Breast epithelium (tissue), 4 donors: ENCODE measurements at places on chromosomes 2 and 18. TPM values are rescaled to one million over a fixed set of nuclear protein-coding genes. Genes with fewer than 3 reads are reported as not detected.
A peak's percentile ranks its signal among the peaks of the same experiment; 100 is the strongest.

GRCh38 chr18:11733031-11733430 is 44.0 kb downstream of the GNAL start:
- no peaks in the 10 kb centered on the region for H3K27me3 ChIP-seq
- DNase-seq: peak; percentile 78
- no peaks in the 10 kb centered on the region for H3K36me3 ChIP-seq
- H3K4me3 ChIP-seq: peak overlapping the region; percentile 39
- H3K27ac ChIP-seq: no peak overlapping the region
- H3K4me1 ChIP-seq: no peaks in the 10 kb centered on the region

MC2R gene
- total RNA-seq: not detected

- H3K27me3 ChIP-seq: no peaks in the 10 kb centered on the region
- no peak overlapping the region for H3K27ac ChIP-seq
- H3K36me3 ChIP-seq: no peaks in the 10 kb centered on the region
- H3K4me1 ChIP-seq: no peaks in the 10 kb centered on the region
These were observed 56.2 kb upstream of the ATP8B1 start for GRCh38 chr18:57859314-57859713.

DNA sequence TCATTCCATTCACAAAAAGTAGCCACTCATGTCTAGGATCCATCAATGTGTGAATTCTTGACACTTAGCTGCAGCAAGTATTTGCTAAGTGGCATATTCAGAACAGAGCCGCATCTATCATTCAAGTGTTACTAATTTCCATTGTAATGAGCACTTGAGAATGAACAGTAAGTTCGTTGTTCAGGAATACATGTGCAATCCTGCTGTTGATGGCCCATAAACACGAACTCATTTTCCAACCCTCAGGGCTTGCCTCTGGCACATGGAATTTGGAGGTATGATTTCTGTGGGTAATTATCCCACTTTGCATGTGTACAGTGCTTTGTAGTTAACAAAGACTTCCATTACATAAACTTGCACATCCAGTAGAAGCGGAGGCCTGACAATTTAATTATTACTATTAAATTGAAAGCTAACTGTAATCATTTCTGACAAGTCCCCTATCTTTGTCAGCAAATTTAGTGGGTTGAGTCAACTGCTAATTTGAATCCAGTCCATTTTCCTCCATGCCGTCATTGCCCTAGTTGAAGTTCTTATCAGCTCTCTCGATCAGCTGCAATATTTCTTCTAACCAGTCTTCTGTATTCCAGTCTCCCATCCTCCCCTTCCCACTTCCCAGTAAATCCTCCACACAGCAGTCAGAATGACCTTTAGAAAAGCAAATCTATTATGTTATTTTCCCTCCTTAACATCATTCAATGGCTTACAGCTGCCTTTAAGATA is 116.0 kb upstream of the AQP4 start:
- no peaks in the 10 kb centered on the region for H3K27me3 ChIP-seq
- H3K4me3 ChIP-seq: no peak overlapping the region

GRCh38 chr2:239316562-239317465 is 84.0 kb downstream of the HDAC4 start:
- H3K27ac ChIP-seq: peak overlapping the region; percentile 68
- DNase-seq: peak; percentile 52
- H3K36me3 ChIP-seq: no peaks in the 10 kb centered on the region
- no peaks in the 10 kb centered on the region for H3K4me1 ChIP-seq

MC4R gene
- total RNA-seq: not detected

LRRC30 gene
- total RNA-seq: not detected

DNA sequence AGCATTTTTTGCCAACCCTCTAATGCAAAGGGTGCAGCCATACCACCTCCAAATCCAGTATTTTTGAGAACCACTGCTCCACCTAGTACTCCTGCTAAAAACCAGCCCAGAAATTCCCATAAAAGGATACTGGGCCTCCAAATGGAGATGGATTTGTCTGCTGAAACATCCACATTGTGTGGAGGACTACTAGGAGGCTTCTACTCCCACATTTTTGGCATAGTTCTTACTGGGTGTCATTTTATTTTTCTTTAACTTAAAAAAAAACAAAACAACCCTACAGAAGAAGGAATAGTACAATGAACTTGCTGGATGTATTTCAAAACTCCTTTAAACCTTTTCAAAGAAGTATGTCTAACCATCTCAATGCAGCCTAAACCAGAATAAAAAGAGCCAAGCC is 219.2 kb downstream of the SRBD1 start:
- DNase-seq: no peak
- no peaks in the 10 kb centered on the region for H3K36me3 ChIP-seq
- H3K27ac ChIP-seq: no peak overlapping the region
- no peaks in the 10 kb centered on the region for H3K4me1 ChIP-seq
- H3K4me3 ChIP-seq: no peak overlapping the region
- H3K27me3 ChIP-seq: no peaks in the 10 kb centered on the region

DNA sequence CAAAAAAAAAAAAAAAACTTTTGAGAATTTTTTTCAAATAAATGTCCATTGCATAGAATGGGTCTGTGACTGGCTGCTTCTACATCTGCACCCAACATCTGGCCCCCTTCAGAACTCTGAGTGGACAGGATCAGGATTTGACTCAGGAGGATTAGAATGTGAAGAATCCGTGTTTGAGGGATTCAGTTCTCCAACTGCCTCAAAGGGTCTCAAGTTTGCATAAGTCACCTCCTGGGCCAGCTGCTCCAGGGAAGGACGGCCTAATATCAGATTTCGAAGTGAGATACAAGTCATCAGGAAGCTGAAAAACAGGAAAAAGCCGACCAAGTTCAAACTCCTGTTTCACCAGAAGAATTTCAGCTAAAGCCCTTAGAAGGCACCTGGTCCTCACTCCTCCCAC is 10.9 kb downstream of the MAT2A start:
- no peaks in the 10 kb centered on the region for H3K4me1 ChIP-seq
- H3K4me3 ChIP-seq: no peak overlapping the region
- peak overlapping the region; percentile 75 for H3K27ac ChIP-seq
- DNase-seq: no peak
- no peaks in the 10 kb centered on the region for H3K36me3 ChIP-seq

DNA sequence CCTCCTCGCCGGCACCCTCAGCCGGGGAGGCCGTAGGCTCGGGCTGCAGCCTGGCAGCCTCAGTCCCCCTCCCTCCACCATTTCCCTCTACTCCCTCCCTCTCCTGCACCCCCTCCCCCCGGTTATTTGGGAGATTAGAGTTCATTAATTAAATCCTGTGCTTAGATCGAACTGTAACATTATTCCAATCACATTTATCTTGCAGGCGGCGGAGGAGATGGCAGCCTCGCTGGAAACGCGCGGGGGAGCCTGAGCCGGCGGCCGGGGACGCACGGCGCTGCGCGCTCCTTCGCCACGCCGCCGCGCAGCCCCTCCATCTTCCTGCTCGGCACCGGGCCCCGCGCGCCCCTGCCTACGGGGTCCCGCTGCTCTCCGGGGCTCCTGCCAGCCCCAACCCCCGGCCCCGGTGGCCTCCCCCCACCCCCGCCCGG is at the start of gene ST8SIA3:
TSS of gene ST8SIA3 (plus strand) at position 287 of the 431 bp plus-strand sequence. CDS start 290 bp downstream, outside the sequence.
- peaks cover 53% of the 10 kb centered on the region for H3K27me3 ChIP-seq
- no peaks in the 10 kb centered on the region for H3K4me1 ChIP-seq
- H3K27ac ChIP-seq: no peak within 1 kb of the TSS
- no peak for DNase-seq

DUSP2 gene
- 12.8 TPM for total RNA-seq

DNA sequence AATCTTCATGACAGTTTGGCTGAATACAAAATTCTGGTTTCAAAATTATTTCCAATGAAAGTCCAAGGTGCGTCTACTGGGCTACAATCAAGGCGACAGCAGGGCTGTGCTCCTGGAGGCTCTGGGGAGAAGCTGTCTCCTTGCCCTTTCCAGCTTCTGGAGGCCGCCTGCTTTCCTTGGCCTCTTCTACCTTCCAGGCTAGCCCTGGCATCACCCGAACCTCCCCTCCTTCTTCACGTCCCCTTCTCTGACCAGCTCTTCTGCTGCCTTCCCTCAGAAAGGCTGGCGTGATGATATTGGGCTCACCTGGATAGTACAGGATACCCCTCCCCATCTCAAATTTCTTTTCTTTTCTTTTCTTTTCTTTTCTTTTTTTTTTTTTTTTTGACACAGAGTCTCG is 115.5 kb downstream of the KCNF1 start:
- H3K27ac ChIP-seq: no peak overlapping the region
- H3K4me1 ChIP-seq: no peaks in the 10 kb centered on the region
- DNase-seq: no peak
- H3K4me3 ChIP-seq: no peak overlapping the region

- no peak for DNase-seq
- no peaks in the 10 kb centered on the region for H3K27me3 ChIP-seq
- H3K36me3 ChIP-seq: no peaks in the 10 kb centered on the region
- no peaks in the 10 kb centered on the region for H3K4me1 ChIP-seq
- no peak overlapping the region for H3K4me3 ChIP-seq
- no peak overlapping the region for H3K27ac ChIP-seq
These were observed 321.4 kb downstream of the AFF3 start for GRCh38 chr2:99821039-99821438.

- DNase-seq: no peak
- H3K27ac ChIP-seq: no peak overlapping the region
- peaks cover 7% of the 10 kb centered on the region for H3K36me3 ChIP-seq
These were observed 210.9 kb downstream of the TWIST2 start for GRCh38 chr2:239058766-239059165.

ATP6V1B1 gene
- 1.8 TPM for total RNA-seq

- H3K4me3 ChIP-seq: no peak overlapping the region
- H3K27ac ChIP-seq: no peak overlapping the region
- H3K4me1 ChIP-seq: no peaks in the 10 kb centered on the region
- no peaks in the 10 kb centered on the region for H3K36me3 ChIP-seq
- no peak for DNase-seq
- no peaks in the 10 kb centered on the region for H3K27me3 ChIP-seq
These were observed 94.3 kb upstream of the GLI2 start for GRCh38 chr2:120641366-120641771.

RAB6C gene
- total RNA-seq: 0.16 TPM

GRCh38 chr2:43491065-43491639 is 104.7 kb downstream of the THADA start:
- H3K27me3 ChIP-seq: no peaks in the 10 kb centered on the region
- peak overlapping the region; percentile 19 for H3K27ac ChIP-seq
- DNase-seq: no peak
- no peak overlapping the region for H3K4me3 ChIP-seq

- no peaks in the 10 kb centered on the region for H3K4me1 ChIP-seq
- no peaks in the 10 kb centered on the region for H3K36me3 ChIP-seq
- no peak overlapping the region for H3K4me3 ChIP-seq
These were observed 165.0 kb downstream of the PLCL1 start for GRCh38 chr2:197969391-197969893.

- H3K4me3 ChIP-seq: no peak overlapping the region
- no peak overlapping the region for H3K27ac ChIP-seq
- H3K4me1 ChIP-seq: no peaks in the 10 kb centered on the region
- no peaks in the 10 kb centered on the region for H3K36me3 ChIP-seq
- DNase-seq: no peak
- H3K27me3 ChIP-seq: no peaks in the 10 kb centered on the region
These were observed 316.5 kb downstream of the SOX11 start for GRCh38 chr2:6008726-6009125.

DNA sequence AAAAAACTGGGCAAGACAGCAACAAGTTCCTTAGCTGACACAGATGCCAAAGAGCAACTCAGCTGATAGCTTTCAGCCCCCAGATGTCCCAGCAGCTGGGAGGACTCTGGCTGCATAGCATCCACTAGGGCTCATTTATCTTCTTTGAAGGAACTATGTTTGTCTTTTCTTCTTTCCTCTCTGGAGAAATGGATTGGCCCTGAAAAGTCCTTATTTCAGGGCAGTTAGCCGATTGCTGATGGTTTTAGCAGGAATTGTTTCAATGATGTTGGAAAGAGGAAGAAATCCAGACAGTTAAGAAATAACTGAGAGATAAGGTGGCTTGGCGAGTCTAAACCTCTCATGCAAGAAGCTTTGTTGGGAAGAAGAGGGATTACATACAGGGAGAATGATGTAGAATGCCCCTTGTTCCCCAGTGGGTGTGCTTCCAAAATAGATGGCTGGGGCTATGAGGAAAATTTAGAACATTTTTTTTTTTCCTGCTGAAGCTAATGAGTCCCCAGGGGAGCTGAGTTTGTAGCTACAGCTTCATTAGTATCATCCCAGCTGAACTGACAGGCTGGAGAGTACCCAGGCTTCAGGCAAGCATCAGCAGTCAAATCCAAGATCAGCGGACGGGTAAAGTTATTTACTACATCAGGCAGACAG is 33.6 kb upstream of the SERPINE2 start:
- no peaks in the 10 kb centered on the region for H3K36me3 ChIP-seq
- DNase-seq: no peak
- H3K27ac ChIP-seq: no peak overlapping the region
- no peak overlapping the region for H3K4me3 ChIP-seq
- no peaks in the 10 kb centered on the region for H3K4me1 ChIP-seq
- no peaks in the 10 kb centered on the region for H3K27me3 ChIP-seq

GRCh38 chr2:227326783-227327182 is 1.7 kb downstream of the MFF start:
- H3K27ac ChIP-seq: no peak overlapping the region
- no peaks in the 10 kb centered on the region for H3K36me3 ChIP-seq
- no peak overlapping the region for H3K4me3 ChIP-seq
- DNase-seq: no peak
- no peaks in the 10 kb centered on the region for H3K4me1 ChIP-seq

TMEM182 gene
- 3.3 TPM for total RNA-seq

- no peak overlapping the region for H3K27ac ChIP-seq
- H3K27me3 ChIP-seq: no peaks in the 10 kb centered on the region
- DNase-seq: no peak
- H3K4me1 ChIP-seq: no peaks in the 10 kb centered on the region
These were observed 66.5 kb downstream of the CAB39 start for GRCh38 chr2:230779126-230779525.

- no peak for DNase-seq
- no peaks in the 10 kb centered on the region for H3K27me3 ChIP-seq
- H3K4me1 ChIP-seq: no peaks in the 10 kb centered on the region
These were observed 186.0 kb upstream of the RMP24 start for GRCh38 chr18:35786365-35787042.

GRCh38 chr2:9732824-9733223 is 102.0 kb upstream of the YWHAQ start:
- no peaks in the 10 kb centered on the region for H3K4me1 ChIP-seq
- no peaks in the 10 kb centered on the region for H3K27me3 ChIP-seq
- no peak overlapping the region for H3K4me3 ChIP-seq

DNA sequence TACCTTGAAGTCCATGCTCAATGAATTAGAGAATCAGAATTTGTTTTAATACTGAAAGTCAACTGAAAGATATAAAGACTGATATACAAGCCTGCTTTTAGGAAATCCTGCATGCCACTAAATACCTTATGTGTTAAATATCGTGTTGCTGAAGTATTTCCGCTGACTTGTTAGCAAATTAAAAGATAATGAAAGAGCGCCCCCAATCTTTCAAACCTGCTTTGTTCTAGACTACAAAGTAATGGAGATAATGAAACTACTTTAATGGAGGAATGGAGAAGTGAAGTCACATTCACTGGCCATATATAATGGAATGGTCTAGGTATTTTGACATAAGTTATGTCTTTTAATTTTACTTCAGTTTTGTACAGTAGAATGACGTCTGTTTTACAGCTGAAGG is 95.7 kb downstream of the ASXL3 start:
- H3K4me3 ChIP-seq: no peak overlapping the region
- H3K27me3 ChIP-seq: no peaks in the 10 kb centered on the region
- no peaks in the 10 kb centered on the region for H3K4me1 ChIP-seq
- H3K36me3 ChIP-seq: no peaks in the 10 kb centered on the region
- no peak overlapping the region for H3K27ac ChIP-seq
